Stimulated activated CD4-positive, alpha-beta T cell treated with anti-CD3 and anti-CD28 coated beads, Interleukin-2, amount 100 ng/mL, for 24 hours (primary cell): ENCODE measurements at places on chromosomes 3 and 15.

DNA sequence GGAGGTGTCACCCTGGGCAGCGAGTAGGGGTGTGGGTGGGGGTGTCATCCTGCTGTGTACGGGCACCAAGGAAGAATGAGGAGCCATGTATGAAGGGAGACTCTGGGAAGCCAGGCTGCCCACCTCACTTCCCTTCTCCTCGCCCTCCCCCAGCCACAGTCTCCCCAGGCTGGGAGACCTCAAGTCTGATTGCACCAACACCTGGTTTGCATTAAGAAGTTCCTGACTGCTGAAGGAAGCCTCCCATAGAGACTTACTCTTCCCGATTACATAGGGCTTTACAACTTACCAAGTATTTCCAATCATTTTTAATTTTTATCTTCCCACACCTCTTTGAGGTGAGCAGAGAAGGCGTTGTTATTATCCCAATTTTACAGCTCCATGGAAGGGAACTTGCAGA, 29.5 kb upstream of the SMAD3 start:
- DNase-seq = no peak

GRCh38 chr15:84081391-84082168, 154.0 kb upstream of the GOLGA6L4 start:
- no peak for DNase-seq

DNA sequence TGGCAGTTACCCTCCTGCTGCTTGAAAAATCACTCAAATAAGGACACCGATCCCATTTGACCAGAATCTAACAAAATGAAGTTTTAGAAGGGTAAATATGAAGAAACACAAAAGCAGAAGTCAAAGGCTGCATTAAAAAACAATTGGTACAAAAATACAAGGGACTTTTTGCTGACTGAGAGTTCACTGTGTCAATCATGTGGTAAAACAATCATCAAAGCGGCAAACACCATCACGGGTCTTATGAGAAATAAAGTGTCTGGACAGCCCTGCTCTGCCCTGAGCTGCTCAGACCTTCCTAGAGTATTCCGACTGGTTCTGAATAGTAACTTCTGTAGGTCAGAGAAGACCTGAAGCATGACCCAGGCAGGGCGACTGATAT, 137.2 kb upstream of the RAD18 start:
- DNase-seq = no peak

GRCh38 chr3:76436894-76437293, 603.0 kb upstream of the ROBO2 start:
- no peak for DNase-seq

DNA sequence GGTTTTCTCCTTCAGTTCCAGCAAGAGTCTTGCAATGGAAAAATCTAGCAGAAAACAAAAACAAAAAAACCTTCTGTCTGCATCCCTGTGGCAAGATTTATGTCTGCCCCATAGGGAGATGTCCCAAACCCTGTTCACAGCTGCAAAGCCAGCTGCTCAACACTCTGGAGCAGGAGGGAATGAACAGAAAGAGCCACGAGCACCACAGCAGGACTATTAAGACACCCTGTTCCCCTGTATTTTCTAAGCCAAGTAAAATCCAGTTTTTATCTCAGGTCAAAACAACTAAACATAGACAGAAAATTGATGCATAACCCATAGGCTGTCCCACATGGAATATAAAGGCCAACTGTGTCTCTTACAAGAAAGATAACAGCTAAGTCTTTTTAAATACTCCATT, 357.9 kb downstream of the LSAMP start:
- no peak for DNase-seq

GRCh38 chr15:40872791-40873693, 992 bp downstream of the RHOV start:
- DNase-seq = no peak

GRCh38 chr3:99637016-99637367, 1.4 kb upstream of the COL8A1 start:
- no peak for DNase-seq

DNA sequence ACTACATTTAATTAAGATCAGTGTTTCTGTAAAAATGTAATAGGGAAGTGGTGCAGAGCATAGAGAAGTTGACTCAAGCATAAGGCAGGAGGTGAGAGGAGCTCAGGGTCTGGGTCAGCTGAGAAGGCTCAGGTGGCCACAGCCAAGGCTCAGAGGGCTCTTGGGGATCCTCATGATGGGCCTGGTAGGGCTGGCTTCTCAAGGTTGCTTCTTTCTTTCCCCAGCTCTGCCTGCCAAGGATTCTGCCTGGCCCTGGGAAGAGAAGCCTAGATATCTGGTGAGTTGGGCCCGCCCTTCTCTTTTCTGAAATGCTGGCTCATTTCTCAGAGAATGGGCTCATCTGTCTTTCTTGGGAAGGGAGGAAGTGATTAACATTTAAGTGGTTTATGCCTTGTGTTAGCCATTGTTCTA, 6.5 kb downstream of the ZNF589 start:
- no peak for DNase-seq

- DNase-seq = peak; percentile 55
These were observed 23.0 kb upstream of the FURIN start for GRCh38 chr15:90845201-90845949.

GRCh38 chr15:98787194-98787593, 138.9 kb downstream of the IGF1R start:
- no peak for DNase-seq

- no peak for DNase-seq
These were observed 231.2 kb downstream of the CACNA2D3 start for GRCh38 chr3:54353546-54353945.

- peak; percentile 7 for DNase-seq
These were observed 1.1 kb downstream of the KCNH8 start for GRCh38 chr3:19149368-19149767.

DNA sequence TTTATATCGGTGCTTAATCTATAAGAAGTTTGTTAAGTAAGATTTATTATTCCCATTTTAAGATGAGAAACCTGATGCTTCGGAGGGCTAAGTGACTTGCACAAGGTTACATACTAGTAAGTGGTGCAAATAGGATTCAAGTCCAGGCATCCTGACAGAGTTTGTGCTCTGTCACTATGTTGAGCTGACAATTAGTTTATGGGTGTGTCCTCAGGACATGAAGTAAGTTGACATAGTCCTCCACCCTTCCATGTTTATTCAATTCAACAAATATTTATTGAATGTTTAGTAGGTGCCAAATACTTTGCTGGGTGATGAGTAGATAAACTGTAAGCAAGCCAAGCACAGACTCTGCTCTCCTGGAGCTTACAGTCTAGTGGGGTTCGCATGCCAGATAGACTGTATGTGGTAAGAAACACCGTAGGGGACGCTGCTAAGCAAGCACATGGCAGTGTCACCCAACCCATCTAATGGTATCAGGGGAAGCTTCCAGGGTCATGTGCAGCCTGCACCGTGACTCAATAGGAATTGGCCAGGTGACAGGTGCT, 342.7 kb upstream of the SATB1 start:
- no peak for DNase-seq

GRCh38 chr3:128845778-128846485, 33.5 kb upstream of the ACAD9 start:
- peak; percentile 92 for DNase-seq

- no peak for DNase-seq
These were observed 33.5 kb downstream of the SV2B start for GRCh38 chr15:91133511-91133910.

DNA sequence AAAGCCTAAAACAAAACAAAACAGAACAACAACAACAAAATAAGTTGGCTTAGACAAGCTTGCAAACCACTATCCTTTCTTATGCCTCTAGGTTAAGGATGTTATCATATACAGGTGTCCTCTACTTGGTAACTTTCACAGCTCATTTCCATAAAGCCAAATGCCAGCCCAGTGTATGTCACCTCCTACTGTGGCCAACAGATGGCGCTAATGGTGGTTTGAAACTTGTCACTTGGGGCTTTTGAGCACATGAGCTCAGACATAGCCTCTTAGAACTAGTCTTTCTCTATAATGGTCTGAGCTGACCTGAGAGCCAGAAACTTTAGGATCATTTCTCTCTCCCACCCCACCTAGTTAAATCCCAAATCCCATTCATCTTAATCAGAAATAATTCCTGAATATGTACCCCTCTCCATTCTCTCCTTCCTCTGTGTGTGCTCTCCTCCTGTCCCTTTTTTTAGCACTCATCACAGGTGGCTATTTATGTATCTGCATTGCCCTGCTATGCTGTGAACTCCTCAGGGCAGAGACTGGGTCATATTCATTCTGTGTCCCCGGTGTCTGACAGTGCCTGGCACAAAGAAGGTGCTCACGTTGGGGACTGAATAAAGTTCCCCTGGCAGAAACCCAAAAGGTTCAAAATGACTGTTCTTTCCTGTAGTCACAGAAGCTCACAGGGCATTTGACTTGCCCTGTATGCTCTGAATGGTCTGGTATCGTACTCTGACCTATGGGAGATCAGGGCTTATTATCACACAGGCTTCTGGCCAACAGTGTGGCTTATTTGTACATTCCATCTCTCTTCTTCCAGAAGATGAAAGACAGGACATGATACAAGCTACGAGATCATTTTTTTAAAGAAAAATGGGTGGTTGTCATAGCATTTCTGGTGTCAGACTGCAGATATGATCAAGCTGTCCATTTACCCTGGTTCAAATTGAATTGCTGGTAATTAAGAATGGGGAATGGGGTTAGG, 319.3 kb upstream of the AZI2 start:
- DNase-seq = peak; percentile 59

DNA sequence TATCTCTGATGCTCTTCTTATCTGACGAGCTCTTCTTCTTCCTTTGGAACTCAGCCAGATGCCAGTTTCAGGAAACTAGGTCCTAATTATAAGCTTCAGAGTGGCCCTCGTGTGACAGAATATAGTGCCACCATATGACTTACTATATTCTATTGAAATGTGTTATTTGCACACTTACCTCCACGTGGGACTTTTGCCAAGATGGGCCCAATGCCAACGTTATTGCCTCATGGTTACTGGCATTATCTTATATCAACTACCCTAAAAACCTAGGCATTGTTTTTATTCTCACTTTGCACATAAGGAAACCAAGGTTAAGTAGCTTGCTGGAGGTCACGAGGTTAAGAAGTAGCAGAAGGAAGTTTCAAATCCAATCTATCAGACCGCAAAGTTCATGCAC, 71.3 kb upstream of the SLCO3A1 start:
- no peak for DNase-seq

GRCh38 chr15:79265987-79266579, 16.4 kb upstream of the ANKRD34C start:
- no peak for DNase-seq

GRCh38 chr3:157544501-157545130, 41.4 kb upstream of the VEPH1 start:
- DNase-seq = no peak

GRCh38 chr3:99751649-99752048, 66.0 kb upstream of the CMSS1 start:
- DNase-seq = no peak

- no peak for DNase-seq
These were observed 128.0 kb upstream of the CRBN start for GRCh38 chr3:3307491-3307890.

GRCh38 chr3:190533511-190534281, 19.8 kb downstream of the IL1RAP start:
- DNase-seq = no peak
